ENCODE measurements at places on chromosomes 5 and 9.

DNA sequence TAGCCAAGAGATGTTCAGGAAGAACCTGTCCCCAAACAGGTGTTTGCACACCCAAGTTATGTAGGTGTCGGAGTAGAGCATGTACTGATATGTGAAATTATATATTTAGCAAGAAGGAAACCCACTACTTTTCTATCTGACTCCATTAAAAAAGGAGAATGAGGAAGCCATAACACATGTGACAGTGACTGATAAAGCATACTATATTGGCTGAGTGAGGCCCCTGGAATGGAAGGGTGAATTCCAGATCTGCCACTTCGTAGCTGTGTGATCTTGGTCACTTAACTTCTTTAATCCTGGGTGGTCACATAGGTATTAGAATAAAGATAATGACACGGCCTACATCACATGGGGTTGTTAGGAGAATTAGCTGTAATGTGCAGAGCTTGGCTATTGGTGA lies 116.0 kb upstream of the MAN2A1 start:
- DNase-seq, result no peak

- DNase-seq, result no peak
Measured at GRCh38 chr5:179422213-179422855, 77.1 kb upstream of the ADAMTS2 start.

DNA sequence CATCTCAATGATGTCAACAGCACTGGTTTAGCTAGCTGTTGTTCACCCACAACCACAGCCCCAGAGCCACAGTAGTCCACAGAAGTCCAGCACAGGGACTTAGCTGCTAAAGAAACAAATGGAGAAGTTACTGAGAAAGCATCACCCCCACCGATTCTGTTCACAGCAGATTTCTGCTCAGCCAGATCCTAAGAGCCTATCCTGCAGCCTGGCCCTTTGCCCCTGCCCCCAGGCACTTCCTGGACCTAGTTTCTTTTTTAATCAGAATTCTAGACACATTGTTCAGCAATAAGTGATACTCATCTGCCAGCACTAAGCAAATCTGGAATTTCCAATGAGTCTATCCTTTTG lies 7.4 kb downstream of the B4GALT1 start:
- peak; percentile 87 for DNase-seq

- DNase-seq, result no peak
Measured at GRCh38 chr5:174721530-174722432, 2.6 kb upstream of the MSX2 start.

DNA sequence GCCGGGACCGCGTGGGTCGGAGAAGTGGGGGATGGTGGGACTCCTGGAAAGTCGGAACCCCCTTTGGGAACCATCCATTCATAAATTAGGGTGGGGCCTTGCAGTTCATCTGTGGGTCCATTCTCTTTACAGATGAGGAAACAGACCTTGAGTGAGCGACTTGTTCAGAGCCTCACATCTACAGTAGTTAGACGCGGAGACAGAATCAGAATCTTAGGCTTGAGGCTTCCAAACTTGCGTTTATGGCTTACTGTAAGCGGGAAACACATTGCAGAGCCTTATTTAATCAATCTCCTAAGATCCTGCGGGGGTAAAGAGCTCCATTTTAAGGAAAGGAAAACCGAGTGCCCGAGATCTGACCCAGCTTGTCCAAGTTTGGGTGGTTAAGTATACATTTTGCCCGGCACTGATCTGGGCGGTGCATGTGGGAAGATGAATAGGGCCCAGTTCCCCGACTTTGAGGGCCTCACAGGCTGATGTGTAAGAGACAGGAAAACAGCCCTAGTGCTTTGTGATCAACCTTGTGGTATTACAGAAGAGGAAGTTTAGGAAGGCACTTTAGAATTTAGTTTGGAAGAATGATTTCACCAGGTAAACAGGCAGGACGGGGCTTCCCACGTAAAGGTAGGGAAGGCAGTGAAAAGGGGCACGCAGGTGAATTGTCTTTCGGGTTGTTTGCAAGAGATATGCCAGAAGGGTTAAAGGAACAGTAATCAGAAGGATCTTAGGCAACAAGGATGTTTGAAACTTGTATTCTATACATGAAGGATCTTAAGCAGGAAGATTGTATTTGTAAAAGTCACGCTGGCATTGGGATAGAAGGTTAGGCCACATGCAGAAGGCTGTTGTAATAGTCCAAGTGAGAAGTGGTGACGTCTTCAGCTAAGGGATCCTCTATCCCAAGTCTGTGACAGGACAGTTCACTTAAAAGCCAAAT lies 744 bp downstream of the TARS1 start:
- DNase-seq, result peak; percentile 51

DNA sequence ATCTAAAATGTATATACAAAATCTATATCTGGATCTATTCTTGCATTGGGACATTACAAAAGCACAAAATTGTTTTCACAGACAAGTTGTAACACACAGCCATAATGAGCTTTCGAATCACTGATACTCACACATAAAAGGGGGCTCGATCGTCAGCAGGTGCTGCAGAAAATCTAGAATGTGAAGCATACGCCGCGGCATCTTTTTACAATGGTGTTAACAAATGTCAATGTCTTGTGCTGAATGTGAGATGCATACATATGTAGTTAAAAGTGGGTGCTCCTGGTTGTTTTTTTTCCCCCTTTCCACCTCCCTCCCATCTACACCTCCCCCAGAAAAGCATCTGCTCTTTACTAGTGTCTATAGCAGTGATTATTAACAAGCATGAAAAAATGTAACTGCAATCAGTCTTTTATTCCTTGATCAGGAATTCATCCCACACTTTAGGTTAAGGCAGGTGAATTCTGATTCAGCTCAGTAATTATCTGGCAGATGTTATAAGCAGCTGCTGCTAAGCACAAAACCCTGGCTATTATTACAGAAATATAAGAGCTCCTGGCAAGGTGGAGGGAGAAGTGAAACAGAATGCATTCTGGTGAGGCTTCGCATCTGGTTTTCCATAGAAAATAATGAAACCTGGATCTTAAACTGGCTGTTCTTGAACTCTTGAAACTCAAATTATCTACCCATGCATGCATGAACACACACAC lies 114.1 kb downstream of the MPDZ start:
- no peak for DNase-seq

GRCh38 chr9:105678781-105679180 lies 15.6 kb upstream of the TMEM38B start:
- no peak for DNase-seq

- no peak for DNase-seq
Measured at GRCh38 chr5:55538661-55539060, 3.9 kb upstream of the PLPP1 start.

DNA sequence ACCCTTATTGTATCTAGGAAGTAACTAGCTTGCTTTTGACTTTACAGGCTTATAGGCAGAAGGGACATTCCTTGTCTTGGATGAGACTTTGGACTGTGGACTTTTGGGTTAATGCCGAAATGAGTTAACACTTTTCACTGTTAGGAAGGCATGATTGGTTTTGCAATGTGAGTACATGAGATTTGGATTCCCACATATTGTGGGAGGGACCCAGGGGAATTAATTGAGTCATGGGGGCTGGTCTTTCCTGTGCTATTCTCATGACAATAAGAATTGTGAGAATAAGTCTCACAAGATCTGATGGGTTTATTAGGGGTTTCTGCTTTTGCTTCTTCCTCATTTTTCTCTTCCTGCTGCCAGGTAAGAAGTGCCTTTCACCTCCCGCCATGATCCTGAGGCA lies 417.5 kb downstream of the HINT1 start:
- no peak for DNase-seq

- no peak for DNase-seq
Measured at GRCh38 chr5:9653811-9654210, 23.7 kb upstream of the TAS2R1 start.

- peak; percentile 13 for DNase-seq
Measured at GRCh38 chr5:88785746-88786565, 97.0 kb downstream of the MEF2C start.

GRCh38 chr5:54844905-54845566 lies 140.4 kb downstream of the ESM1 start:
- DNase-seq, result no peak

DNA sequence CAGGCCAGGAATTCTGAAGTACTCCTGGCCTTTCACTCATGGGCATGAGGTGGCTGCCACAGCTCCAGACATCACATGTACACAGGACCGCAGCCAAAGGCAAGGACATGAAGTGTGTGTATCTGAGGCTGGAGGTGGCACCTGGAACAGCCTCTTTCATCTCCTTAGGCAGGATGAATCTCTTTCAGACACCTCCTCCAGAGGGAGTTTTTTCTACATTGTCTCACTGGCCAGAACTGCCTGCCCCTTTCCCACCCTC lies 142.8 kb downstream of the BARX1 start:
- DNase-seq, result no peak

DNA sequence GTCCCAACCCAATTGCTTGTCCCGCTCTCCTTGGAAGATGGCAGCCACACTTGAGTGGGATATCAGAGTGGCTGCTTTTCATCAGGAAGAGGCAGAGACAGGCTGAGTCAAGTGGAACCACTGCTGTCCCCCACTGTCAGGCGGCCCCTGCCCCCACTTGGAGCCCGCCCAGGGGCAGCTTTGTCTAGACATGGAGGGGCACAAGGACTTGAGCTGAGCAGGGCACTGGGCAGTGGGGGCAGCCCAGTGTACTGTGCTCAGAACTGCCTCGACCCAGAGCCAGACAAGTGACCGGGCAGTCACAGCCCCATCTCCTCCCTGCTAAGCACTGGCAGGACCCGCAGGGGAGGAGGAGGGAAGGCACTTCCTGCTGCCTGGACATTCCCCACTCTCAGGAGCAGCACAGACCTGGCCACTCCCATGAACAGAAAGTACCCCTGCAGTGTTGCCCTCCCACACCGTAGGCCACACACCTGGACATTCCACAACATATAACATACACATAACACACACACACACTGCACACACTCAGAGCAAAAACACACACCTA lies 91.0 kb downstream of the MRPL36 start:
- no peak for DNase-seq

- no peak for DNase-seq
Measured at GRCh38 chr9:77832639-77833038, 184.5 kb upstream of the GNA14 start.

- DNase-seq, result no peak
Measured at GRCh38 chr5:139046551-139046950, 151.6 kb downstream of the SIL1 start.

DNA sequence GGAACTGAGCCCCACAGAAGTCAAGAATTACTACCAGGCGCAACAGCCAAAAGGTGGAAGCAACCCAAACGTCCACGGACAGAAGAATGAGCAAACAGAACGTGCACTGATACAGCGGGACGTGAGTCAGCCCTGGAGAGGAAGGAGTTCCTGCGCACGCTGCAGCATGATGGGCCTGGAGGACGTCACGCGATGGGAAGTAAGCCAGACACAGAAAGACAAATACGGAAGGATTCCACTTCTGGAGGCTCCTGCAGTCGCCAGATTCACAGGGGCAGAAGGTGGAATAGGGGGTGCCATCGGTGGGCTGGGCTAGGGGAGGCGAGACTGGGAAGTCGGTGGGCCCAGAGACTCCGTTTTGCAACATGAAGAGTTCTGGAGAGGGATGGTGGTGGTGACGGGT lies 80.3 kb upstream of the PHYKPL start:
- DNase-seq, result no peak

- DNase-seq, result no peak
Measured at GRCh38 chr5:15406478-15406877, 93.5 kb upstream of the FBXL7 start.

- DNase-seq, result no peak
Measured at GRCh38 chr9:88927510-88927909, 63.8 kb upstream of the S1PR3 start.

- DNase-seq, result no peak
Measured at GRCh38 chr5:168048486-168048885, 243.0 kb upstream of the WWC1 start.

DNA sequence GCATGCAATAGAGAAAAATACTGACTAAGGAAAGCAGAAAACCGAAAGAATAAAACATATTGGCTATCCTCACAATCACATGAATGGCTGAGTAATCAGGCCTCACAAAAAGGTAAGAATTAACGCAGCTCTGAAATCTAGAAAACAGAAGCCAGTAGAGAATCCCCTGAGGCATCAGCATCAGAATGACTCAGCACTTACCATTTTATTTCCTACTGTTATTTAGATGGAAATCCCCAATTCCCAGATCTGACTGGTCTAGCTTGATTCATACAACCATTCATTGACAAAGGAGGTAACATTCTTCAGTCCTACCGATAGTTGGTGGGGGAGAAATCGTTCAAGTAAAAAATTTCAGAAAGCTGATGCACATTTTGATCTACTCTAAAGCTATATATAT lies 1408.4 kb upstream of the WWC1 start:
- DNase-seq, result no peak

DNA sequence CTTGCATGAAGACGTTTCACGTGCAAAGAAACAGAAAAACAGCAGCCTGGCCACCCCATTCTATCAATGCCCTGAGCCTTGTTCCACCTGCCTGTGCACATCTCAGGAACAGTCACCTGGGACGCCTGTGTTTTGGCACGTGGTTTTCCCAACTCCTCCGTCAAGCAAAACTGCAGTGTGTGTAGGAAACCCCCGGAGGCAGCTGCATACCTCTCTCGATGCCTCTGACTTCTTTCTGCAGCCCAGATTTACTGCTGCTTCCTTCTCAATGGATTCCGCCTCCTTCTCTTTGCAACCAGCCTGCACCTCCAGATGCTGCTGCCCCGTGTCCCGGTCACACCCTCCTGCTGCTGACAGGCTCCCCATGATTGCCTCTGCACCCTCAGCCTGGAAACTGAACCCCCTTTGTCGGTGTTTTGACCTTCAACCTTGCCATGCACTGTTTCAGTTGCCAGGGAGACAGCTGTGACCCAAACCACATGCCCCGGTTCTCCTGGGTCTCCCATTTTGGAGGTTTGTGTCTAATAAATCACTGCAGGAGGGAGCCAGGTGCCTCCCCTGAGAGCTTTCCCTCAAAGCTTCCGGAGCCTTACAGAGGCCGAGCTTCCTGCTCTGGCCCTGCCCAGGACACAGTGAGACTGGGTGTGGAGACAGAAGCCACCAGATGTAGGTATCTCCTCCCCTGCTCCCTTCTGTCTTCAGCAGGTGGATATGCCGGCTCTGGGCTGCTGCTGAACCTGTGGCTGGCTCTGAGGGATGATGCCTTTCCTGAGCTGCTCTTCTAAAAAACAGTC lies 395.5 kb upstream of the IRX1 start:
- no peak for DNase-seq

GRCh38 chr9:94734054-94734754 lies 7.7 kb downstream of the AOPEP start:
- no peak for DNase-seq

DNA sequence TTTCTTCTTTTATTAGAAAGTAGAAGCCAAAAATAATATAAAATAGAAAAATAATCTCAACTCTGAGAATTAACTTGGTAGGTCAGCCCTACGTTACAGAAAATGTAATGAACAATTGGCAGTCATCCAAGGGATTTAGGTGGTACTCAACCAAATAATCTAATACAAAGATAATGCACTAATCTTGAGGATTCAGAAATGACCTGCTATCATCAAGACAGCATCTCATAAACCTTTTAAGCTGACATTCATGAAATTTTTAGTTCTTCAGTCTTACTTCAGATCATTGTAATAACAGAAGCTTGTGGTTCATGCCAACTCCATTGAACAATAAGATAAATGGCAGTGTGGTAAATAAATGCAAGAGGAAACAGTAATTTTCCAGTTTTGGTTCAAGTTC lies 1058.0 kb downstream of the MAT2B start:
- DNase-seq, result no peak

- no peak for DNase-seq
Measured at GRCh38 chr9:117936185-117937130, 232.3 kb downstream of the TLR4 start.
